ENCODE measurements at places on chromosomes 12 and 14.

DNA sequence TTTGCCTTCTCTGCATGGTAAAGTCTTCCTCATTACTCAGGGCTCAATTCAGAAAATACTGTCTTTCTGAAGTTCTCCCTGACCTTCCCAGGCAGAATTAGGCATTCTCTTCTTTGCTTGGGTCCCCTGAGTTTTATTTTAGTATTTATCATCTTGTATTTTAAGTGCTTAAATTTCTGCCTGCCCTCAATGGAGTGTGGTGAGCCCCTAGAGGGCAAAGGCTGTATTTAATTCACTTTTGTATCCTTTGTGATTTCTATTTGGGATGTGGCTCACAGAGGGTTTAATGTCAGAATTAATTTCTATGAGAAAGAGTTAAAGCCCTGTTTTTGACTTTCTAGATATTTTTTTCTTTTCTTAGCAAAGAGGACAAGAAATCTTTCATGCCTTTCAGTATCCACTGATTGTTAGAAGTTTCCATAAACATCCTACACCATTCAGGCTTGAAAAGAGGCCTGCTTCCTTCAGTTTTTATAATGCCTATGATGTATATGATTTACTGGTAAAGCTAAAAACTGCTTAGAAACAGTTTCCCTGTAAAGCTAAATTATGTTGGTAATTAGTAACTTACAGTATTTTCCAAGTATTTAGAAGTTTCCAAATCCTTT is 55.6 kb upstream of the PTPRB start:
- DNase-seq, result no peak

DNA sequence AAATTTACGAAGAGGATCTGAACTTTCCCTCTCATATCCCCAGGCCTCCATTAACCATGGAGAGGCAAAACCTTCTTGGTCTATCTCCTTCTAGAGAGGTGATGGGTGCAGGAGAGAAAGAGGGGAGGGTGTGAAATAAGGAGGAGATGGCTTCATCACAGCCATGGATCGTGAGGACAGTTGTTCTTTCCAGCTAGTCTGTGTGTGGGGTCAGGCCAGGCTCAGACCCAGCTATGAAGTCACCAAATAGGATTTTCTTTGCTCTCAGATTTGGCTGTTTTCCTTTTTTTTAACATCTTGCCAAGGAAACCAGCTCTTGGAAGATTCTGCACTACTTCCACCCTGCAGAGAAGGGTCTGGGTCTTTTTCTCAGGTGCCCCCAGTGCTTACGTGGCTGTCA is 64.9 kb upstream of the FAM181A start:
- no peak for DNase-seq

GRCh38 chr12:93200291-93200917 is 177.3 kb upstream of the NUDT4 start:
- DNase-seq, result no peak

DNA sequence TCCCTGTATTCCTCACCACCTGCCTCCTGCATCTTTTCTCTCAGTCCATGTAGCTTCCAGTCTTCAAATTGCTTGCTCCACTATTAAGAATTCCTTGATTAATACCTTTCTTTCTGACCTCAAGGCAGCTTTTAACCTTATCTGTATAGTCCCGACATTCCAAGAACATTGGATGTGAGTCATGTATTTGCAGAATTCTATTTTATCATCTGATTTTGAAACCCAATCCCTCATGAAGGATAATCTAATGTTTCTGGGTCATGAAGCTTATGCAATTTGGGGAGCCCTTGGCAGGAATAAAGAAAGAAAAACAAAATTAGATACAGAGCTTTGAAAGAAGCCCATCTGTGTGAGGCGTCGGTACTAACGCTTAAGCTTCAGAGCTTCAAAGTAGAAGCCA is 63.4 kb upstream of the CCND2 start:
- DNase-seq, result no peak

DNA sequence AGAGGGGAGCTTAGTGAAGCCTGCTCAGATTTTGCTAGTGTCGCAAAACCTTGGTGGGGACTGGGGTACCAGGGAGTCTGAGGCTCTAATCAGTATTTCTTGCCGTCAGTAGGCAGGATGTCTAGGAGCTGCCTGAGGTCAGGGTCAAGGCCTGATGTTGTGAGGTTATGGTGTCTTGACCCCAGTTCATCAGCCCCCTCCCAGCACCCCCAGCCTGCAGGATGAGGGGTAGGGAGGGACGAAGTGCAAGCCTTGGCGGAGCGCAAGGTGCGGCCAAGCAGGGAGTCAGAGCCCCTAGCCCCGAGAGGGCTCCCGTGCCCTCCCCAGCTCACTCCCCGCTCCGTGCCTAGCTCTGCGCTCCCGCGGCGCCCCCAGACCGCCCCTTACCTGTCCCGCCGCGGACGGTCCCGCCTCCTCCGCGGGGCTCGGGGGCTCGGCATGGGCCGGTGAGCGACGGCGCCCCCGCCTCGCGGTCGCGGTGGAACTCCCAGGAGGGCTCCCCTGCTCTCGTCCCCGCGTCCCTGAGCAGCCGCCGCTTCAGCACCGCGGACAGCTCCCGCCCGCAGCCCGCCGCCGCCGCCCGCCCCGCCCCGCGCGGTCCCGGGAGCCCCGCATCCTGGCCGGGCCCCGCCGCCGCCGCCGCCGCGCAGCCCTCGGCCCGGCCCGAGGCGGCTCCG is 347 bp downstream of the SYNDIG1L start:
- DNase-seq, result no peak
